ENCODE measurements at places on chromosomes 7 and 10.
A peak's percentile ranks its signal among the peaks of the same experiment; 100 is the strongest.

DNA sequence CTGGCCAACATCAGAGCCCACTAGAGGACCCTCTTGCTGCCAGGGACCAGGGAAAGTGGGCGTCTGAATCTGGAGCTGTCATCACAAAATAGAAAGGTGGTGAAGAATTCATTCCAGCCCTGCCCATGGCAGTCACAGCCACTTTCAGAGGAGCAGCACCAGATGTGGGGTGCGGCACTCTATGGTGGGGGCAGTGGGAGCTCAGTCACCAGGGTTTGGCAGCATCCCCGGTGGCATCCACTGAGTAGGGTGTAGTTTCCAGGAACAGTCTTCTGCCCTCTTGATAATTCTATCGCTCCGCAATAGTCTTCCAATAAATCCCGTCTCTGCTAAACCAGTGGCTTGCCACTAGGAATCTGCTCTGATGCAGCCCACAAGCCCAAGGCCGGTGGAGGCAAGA is 108.5 kb upstream of the TCF7L2 start:
- DNase-seq: no peak

GRCh38 chr7:2301511-2301863 is 12.8 kb downstream of the SNX8 start:
- no peak for DNase-seq

GRCh38 chr7:22842383-22842941 is 19.8 kb upstream of the TOMM7 start:
- DNase-seq: no peak

DNA sequence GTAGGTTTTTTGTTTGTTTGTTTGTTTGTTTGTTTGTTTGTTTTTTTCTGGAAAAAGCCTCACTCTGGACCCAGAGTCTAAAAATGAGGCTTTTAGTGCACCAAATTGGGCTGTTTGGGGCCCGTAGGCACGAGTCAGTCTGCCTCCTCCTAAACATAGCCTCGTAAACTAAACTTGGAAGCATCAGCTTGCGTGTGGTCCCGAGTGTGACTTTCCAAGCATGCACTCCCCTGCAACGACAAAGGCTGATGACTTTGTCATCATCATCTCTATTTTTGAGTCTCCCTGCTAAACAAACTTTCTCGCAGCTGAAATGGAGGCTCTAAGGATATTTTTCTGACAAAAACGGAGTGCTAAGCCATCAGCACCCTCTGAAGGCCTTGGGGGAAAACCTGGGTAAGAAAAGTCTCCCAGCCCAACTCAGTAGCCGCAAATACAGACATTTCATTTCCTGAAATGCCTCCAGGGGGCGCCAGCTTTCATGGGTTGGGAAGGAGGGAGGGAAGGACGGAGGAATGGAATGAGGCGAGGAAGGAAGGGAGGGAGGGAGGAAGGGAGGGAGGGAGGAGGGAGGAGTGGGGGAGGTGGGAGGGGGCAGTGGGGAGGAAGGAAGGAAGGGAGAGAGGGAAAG is 245.9 kb downstream of the KCNMA1 start:
- peak; percentile 9 for DNase-seq

- no peak for DNase-seq
Measured at GRCh38 chr10:28282336-28282735, 20.5 kb downstream of the MPP7 start.

DNA sequence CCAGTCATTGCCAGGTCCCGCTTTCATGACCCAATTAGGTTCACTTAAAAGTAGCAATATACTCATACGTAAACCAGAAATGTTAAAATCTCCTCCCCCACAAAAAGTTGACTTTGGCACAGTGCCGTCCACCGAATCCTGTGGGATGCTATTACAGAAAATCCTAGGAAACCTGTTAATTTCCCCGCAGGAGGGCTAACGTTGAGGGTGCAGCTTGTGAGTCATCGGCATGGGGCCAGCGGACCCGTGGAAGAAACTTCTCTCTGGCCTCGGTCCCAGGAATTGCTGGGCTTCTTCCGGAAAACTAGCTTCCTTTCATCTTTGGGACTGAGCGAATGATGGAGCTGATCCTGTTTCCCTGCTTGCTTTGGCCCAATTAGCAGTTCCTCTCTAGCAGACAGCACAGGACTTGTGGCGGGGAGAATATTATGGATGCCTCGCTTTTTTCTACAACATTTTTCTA is 13.5 kb downstream of the CRYGN start:
- DNase-seq: no peak

DNA sequence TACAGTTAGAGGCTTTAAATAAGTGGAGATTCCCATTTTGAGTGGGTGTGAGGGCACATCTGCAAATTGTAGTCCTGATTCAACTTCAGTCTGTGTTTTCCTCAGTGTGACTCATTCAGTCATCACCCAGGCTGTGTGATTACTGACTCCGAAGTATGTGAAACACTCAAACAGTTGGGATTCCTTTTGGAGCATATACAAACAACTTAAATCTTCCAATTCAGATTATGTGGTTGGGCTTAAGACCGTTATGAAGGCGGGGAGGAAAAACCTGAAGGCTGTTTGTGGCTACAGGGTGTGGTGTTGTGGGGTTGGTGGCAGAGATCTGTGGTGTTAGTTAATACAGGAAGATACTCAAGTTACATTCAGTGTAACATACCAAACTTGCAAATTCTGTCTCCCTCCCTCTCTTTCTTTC is 259.7 kb upstream of the FERD3L start:
- DNase-seq: no peak

GRCh38 chr10:24415455-24416125 is 206.7 kb downstream of the KIAA1217 start:
- DNase-seq: no peak

DNA sequence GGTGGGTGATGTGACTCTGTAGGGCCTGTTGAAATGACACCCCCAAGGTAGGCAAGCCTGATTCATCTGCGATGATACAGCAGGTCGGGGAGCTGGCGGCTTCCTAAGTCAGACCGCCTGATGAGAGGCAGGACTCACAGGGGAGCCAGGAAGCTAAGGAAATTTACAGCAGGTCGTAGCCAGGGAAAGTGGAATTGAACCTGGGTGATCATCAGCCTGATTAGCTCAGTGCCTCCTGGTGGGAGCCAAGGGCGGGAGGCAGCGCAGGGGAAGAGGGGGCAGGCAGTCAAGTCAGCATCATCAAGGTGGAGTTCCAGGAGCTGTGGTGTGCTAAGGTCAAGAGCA is 18.5 kb upstream of the TRIM56 start:
- DNase-seq: no peak

GRCh38 chr10:34647875-34648865 is 166.9 kb downstream of the PARD3 start:
- DNase-seq: no peak

GRCh38 chr7:112869111-112869774 is 79.0 kb upstream of the TMEM168 start:
- no peak for DNase-seq

DNA sequence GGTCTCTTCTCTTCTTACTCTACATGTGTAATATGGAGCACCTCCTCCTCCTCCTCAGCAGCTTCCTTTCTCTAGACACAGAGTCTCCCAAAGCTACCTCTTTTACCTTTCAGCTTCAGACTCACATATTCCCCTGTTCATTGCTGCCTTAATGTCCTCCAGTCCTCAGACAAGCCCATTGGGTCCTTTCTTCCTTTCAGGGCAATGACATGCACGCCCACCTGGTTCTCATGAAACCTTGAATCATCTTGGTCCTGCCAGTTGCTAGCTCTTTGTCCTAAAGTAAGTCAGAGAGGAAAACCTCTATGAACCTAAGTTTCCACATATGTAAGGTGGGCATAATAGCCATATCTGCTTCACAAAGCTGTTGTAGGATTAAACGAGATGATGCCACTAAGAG is 227.0 kb downstream of the RPS24 start:
- DNase-seq: no peak

DNA sequence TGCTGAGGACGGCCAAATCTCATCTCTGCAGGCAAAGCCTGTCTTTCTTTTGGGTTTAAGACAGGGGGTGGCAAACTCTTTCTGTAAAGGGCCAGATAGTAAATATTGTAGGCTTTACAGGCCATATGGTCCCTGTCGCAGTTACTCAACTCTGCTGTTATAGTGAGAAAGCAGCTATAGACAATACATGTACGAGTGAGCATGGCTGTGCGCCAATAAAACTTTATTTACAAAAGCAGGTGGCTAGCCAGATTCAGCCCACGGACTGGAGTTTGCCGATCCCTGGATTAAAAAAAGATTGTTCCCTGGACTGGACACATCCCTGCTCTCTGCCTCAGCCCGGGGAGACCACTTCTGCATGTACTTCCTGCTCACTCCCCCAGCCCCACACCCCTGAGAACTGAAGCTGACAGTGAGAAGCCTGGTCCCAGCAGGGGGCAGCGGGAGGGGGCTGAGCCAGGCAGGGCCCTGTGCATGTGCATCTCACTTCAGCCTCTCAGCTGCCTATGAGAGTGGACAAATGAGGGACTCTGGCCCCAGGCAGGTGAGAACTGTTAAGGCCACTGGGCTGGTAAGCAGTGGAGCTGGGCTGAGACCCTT is 392.4 kb downstream of the PLXNA4 start:
- no peak for DNase-seq

- DNase-seq: no peak
Measured at GRCh38 chr10:102608487-102608886, 35.8 kb upstream of the TRIM8 start.

Measured in KG1 (cell line).